ENCODE measurements at places on chromosomes 6 and 20.
A peak's percentile ranks its signal among the peaks of the same experiment; 100 is the strongest.

DNA sequence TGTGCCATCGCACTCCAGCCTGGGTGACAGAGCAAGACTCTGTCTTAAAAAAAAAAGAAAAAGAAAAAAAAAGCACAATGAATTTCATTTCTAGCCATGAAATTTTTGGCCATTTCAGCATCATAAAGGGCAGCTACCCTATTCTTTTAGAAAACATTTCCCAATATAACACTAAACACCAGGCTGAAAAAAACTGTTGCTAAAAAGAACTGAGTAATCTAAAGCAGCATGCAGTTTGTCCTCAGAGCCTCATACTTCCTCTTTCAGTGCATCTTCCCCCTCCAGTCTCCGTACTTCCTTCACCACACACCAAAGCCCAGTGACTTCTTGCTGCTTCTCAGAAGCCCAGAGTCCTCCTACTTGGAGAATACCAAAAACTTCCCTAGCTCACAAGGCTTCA lies 5.6 kb upstream of the IFNGR1 start:
- no peak for DNase-seq

- DNase-seq: no peak
These were observed 2.6 kb downstream of the MICA start for GRCh38 chr6:31405996-31406395.

GRCh38 chr20:62892348-62893304 lies 31.0 kb upstream of the TCFL5 start:
- DNase-seq: peak; percentile 22

DNA sequence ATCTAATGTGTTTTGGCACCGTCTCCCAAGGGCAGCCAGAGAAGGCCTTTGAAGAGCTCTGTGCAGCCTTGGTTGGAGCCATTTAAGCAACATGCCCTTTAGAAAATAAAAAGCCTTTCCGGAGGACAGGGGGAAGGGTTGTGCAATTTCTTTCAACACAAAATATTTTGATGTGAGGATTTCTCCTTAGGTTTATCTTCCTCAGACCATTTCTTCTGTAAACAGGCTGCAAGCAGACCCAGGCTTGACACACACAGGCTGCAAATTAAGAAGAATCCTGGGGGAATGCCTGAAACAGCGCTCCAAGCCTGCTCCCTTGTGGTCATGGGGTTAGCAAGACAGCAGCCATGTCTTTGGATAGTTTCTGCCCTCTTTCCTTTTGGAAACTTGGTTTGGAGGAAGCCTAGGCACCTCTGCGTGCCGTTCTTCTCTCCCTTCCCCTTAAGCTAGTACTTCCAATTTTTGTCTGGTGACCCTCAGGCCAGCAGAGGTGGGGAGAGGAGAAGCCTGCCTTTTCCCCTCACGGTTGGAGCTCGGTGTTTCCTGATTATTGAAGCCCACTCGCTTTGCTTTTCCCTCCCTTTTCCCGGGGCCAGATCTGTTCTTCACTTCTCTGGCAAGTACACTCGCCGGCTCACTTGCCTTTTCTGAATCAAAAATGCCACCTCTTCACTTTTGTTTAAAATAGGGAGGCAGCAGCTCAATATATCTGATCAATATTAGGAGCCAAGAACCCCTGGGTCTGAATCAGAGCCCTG lies 39.6 kb upstream of the NOX3 start:
- no peak for DNase-seq

DNA sequence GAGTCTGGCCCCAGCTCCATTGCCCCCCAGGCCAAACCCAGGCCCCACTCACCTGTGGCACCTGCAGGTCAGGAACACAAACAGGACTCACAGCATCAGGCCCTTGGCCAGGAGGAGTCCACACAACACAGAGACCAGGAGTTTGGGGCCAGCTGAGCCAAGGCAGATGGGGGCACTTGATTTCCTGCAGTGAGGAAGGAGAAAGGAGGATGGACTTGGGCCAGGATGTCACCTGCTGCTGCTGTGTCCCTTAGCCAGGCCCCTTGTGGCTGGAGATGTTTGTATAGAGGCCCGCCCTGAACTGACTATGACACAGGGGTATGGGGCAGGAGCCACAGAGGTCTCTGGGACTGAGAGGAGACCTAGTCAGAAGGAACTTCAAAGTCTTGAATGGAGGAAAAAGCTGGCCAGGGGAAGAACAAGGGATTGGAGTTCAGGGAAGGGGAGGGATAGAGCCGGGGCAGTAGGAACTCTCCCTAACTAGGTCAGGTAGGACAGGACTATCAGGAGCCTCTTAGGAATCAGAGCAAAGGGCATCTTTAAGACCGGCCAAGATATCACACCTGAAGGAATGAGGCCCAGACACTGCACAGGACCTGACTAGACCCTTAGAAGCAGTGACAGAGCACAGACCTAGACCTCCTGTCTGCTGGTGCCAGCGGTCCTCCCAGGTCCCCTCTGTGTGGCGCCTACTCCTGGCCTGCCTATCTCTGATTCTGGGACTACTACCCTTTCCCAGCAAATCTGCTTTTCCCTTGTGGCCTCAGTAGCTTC lies 8.8 kb upstream of the TREML2 start:
- DNase-seq: no peak

GRCh38 chr6:169093066-169093723 lies 160.5 kb downstream of the THBS2 start:
- no peak for DNase-seq

GRCh38 chr6:79984261-79984660 lies 20.2 kb upstream of the TTK start:
- DNase-seq: no peak

DNA sequence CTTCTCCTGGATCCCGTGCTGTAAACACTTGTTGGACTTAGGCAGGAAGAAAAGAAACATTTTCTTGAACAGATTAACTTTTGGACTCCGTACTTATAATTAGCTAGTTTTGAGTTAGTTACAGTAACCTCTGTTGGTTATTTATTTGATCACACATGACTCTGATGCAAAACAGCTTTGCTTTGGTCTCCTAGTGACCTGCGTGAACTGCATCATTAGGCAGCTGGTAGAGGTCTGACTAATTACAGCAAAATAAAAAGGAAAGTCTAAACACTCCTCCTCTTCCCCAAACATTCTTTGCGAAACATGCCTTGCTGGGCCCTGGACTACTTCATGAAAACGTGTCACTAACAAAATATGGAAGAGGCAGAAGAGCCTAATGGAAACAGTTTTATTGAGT lies 61.1 kb upstream of the ZFP64 start:
- DNase-seq: no peak

- DNase-seq: no peak
These were observed 35.5 kb downstream of the PPP1R16B start for GRCh38 chr20:38840894-38841470.

DNA sequence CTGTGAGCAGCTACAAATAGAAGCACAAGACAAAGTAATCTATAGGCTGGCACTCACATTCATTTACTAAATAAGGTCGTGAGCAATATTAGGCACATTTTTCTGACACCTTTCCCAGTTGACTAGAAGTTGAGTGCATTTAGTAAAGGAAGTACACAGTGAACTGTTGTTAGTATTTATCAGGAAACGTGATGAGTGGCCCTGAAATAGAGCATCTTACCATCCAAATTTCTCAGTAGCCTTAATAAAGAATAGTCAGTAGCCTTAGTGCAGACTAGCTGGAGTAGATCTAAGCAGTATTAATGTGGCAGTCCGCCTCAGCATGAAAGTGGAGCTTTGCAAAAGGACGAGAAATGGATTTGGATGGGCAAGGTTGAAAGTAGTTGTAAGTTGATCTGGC lies 205.5 kb upstream of the QKI start:
- no peak for DNase-seq

DNA sequence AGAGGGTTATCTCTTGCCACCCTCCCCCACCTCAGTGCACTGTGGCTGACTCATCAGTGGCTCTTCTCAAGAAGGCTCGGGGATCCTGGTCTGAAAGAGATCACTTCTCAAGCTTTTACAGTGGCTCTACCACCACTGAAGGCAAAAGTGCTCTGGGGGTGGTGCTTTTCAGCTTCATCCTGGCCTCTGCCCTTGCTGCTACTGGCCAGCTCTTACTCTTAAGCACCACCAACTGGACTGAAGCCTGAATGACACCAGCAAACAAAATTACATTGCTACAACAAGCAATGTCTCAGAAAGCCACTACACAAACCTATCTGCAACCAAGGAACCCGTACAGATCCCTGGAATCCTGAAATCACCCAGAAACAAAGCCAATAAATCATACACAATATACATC lies 402.1 kb downstream of the EPHA7 start:
- no peak for DNase-seq

- DNase-seq: no peak
These were observed 156.4 kb upstream of the ECI2 start for GRCh38 chr6:4291453-4292403.

- no peak for DNase-seq
These were observed 294.4 kb downstream of the KCNQ5 start for GRCh38 chr6:72916298-72916697.

GRCh38 chr6:154425034-154425433 lies 68.4 kb upstream of the IPCEF1 start:
- no peak for DNase-seq

DNA sequence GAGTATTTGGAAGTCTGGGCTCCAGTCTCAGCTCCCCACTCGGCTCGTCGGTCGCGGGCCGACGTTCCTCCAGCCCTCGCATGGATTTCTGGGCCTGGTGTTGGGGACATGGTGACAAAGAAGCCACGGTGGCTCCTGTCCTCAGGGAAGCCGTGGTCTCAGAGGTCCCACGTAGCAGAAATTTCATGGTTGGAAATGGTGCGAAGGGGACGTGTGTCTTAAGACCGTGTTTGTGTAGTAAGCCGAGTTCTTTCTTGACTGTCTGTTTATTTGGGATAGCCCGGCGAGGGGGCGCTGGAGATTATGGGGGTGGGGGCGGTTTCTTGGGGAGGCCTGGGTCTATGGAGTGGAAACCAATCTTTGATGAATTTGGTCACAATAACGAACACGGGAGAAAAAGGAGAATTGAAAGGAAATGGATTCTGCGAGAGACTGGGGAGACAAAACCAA lies 23.5 kb upstream of the MAP3K7 start:
- no peak for DNase-seq

- DNase-seq: peak; percentile 22
These were observed 80.3 kb upstream of the CCDC28A start for GRCh38 chr6:138692978-138693909.

DNA sequence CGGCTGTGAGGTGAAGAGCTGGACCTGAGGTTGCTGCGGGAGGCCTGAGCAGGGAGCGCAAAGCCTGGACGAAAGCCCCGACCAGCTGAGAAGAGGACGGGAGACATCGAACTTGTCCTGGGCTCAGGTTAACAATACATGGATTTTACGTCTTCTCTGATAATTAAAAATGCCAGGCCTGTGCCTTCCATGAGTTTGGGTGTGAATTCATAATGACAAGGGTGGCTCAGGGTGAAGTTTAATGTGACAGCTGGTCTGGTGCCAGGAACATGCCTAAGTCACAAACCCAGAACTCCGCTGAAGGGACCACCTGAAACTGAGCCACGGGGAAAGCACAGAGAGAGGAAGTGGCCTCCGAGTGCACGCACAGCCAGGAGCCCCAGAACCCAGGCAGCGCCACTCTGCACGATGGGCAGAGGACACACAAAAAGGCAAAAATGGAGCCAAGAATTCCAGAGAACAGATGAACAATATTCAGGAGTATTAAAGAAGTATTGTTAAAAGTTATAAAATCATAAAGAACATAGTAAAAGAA lies 150.1 kb upstream of the RPS6KA2 start:
- no peak for DNase-seq

GRCh38 chr6:159094444-159095252 lies 49.9 kb upstream of the TAGAP start:
- DNase-seq: peak; percentile 77

- no peak for DNase-seq
These were observed 36.4 kb upstream of the SOX4 start for GRCh38 chr6:21556968-21557721.

DNA sequence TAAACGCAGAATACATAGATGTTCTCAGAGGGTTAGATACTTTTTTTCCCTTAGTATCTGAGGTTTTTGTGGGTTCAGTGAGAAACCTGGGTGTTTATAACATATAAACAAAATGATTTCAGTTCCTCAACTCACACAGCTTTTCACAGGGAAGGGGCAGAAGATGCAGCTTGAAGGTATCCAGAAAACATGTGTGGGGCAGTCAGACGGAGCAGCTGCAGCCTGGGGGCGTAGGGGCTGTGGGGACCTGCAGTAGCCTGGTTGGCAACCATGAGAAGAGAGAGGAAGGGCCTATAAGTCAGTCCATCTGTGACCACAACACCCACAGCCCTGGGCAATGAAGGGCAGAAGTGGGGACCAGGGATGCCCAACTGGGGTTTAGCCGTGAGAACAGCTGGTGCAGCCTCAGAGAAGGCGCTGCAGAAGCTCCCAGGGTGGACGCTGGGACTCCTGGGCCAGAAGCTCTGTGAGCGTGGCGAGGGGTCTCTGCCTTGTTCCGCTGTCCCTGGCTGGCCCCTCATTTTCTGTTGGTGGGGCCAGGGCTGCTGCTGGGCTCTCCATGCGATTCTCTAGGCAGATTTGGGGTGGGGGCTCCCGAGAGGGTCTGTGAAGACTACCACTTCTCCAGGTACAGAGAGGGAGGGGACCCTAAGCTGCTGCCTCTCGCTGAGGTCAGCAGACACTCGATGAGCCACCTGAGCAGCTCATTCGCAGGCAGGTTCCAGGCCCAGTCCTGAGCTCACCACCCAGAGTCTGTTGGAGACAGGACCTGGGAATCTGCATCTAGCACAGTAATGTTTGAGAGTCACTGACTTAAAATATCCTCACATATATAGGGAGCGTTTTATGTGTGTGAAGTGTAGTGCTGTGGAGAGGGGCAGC lies 181.2 kb downstream of the ZDHHC14 start:
- DNase-seq: no peak

DNA sequence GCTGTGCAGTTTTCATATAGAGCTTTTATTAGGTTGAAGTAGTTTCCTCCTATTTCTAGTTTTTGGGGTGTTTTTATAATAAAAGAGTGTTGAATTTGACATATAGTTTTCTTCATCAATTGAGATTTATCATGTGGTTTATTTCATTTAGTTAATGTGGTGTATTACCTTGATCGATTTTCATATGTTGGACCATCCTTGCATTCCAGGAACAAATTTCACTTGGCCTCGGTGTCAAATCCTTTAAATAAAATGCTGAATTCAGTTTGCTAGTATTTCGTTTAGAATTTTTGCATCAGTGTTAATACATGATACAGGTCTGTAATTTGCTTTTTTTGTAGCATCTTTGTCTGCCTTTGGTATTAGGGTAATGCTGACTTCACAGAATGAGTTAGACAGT lies 6.0 kb downstream of the DYNLT2 start:
- DNase-seq: no peak

GRCh38 chr6:56292505-56293181 lies 45.3 kb upstream of the COL21A1 start:
- DNase-seq: no peak

DNA sequence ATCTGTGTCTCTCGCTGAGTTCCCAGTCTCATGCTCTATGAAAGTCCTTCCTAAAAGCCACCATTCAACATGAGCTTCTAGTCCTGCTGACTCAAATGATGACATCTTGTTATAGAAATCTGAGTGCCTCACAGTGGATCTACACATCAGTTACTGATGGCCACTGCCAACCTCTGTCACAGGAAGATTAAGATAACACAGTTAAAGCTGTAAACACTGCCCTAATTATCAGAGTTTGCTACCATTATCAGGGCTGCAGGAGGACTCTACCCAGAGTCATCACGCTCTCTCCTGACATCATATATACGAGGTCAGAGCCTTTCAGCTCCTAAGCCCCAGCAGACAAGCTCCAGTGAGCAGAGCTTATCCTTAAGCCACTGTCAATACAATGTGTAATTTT lies 63.2 kb downstream of the HIVEP2 start:
- no peak for DNase-seq
